ENCODE measurements at places on chromosomes 13 and 19.

DNA sequence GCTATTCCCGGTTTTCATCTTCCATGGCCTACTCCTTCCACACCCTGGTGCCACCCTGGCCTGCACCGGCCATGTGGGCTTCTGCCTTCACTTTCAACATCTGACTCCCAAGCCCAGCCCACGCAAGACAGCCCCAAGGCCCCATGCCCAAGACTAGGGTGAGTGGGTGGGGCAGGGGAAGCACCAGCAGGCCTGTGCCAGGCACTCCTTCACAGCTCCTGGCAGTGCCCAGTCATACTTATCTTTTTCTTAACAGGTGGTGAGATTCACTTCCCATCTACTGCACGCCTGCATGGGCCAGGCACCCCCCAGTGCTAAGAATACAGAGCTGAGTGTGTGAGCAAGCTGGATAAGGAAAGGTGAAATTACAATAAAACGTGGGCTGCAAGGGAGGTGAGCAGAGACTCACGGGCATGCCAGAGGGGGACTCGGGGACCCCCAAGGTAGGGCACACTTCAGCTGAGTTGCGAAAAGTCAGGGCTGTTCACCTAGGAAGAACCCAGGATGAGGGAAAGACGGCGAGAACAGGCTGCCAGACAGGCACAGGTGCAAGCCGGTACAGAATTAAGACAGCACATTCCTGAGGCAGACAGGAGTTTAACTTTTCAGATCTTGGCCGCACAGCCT is 55.7 kb downstream of the COL4A1 start:
- no peak for DNase-seq

DNA sequence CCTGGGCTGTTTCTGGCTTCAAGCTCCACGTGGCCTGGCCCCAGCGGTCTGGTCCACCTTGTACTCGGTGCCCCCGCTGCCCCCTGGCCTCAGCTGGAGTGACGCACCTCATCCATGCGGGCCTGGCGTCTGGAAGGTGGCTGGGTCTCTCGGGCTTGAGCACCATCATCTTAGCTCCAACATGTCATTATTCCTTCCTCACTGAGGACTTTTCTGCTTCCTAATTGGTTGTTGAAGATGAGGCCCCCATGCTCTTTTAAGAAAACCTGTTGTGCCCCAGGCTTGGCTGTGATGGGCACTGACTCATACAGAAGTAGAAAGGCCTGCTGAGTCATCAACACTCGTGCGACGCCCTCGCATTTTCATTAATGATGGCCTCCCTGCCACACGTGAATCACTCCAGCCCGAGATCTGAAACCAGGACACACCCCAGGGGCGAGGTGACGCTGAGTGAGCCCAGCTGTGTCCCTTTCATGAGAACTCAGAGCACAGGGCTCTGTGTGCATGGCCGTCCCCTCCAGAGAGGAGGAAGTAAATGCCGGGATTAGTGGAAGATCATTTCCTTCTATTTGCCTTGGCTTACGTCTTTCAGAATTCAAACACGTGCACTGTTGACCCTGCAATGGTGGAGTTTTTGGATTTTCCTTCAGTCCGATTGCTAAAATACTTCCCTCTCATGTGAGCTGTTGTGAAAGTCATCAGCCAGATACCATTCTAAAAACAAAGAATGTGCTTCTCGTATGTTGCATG is 14.0 kb upstream of the GJA3 start:
- peak; percentile 93 for DNase-seq

DNA sequence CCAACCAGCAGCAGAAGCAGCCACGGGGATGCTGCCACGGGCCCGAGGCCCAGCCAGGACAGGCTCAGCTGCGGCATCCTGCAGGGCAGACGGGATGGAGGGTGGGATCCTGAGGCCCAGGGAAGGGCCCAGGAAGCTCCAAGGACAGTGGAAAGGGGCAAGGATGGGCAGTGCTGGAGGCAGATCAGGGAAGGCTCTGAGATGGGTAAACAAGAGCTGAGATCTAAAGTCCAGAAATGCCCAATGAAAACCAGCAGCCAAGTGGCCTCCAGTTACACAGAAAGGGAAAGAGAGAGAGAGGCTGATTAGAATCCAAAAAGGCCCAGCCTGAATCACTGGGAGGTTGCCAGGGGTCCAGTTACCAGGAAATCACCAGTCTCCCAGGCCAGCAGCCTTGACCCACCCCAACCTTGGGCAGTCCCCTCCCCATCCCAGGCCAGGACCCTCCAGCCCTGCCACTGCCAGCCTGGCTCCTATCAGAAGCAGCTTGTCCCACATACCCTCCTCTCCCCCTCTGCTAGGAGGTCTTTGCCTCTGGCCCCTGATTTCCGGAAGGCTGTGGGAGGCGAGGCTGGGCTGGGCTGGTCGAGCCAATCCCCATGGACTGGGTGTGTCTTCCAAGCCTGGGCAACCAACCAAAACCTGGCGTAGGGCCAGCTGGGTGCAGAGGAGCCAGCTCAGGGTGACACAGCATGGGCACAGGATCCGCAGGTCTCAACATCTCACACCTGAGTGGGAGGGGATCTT is at the start of gene CYP4F11:
CYP4F11 (minus strand) TSS at position 198 of the 747 bp plus-strand sequence; CDS start at position 77, 121 bp downstream.
- DNase-seq: peak; percentile 86

GRCh38 chr13:89752394-89752793 is 1595.1 kb upstream of the MIR17HG start:
- DNase-seq: no peak

GRCh38 chr13:26995159-26995558 is 176.5 kb downstream of the USP12 start:
- no peak for DNase-seq

GRCh38 chr13:103883164-103883563 is 816.9 kb upstream of the SLC10A2 start:
- peak; percentile 84 for DNase-seq

GRCh38 chr19:50402544-50403301 is 16.0 kb upstream of the SPIB start:
- no peak for DNase-seq

DNA sequence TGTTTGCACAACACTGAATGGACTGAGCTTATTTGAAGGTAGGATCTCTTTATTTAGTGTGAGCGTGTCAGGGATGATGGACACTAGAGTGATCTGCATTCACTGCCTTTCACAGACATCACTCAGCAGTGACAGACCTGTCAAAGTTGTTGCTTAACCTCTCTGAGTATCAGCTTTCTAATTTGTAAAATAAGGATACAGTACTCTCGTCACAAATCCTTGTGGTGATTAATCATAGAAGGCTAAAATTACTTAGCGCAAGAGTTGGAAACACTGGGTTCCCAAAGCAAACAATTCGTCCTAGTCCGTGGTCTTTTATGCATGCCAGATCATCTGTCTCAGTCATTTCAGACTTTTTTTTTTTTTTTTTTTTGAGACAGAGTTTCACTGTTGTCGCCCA is 16.6 kb downstream of the CARD8 start:
- DNase-seq: no peak

DNA sequence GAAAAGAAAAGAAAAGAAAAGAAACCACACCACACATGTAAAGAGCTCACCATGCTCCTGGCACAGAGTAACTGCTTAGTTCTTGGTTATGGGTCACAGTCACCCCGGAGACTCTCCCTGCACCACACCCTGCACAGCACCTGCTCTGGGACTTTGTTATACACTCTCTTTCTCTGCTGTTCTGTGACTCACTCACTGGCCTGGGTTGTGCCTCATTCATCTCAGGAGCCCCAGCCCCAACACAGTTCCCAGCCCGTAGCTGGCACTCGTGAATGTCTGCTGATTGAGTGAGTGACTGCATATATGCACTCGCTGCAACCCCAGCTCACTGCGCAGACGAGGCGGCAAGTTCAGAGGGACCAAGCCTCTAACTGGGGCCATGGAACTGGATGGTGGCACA is 22.9 kb upstream of the ZNF507 start:
- DNase-seq: peak; percentile 18

DNA sequence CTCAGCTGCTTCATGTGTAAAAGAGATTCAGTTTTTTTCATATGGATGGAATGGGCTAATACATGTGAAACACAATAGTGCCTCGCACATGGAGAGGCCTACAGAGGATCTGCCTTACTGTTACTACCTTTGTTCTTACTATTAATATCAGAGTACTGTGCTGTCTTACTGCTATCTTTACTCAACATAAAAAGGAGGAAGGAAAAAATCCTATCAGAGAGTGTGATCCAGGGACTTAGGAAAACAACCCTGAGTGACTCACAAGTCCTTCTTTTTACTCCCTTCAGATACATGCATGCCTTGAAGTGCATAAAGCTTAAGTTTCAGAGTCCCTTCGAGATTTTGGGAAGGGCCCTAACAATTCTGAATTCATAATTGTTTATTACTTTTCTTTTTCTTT is 136.8 kb downstream of the TBC1D4 start:
- no peak for DNase-seq

DNA sequence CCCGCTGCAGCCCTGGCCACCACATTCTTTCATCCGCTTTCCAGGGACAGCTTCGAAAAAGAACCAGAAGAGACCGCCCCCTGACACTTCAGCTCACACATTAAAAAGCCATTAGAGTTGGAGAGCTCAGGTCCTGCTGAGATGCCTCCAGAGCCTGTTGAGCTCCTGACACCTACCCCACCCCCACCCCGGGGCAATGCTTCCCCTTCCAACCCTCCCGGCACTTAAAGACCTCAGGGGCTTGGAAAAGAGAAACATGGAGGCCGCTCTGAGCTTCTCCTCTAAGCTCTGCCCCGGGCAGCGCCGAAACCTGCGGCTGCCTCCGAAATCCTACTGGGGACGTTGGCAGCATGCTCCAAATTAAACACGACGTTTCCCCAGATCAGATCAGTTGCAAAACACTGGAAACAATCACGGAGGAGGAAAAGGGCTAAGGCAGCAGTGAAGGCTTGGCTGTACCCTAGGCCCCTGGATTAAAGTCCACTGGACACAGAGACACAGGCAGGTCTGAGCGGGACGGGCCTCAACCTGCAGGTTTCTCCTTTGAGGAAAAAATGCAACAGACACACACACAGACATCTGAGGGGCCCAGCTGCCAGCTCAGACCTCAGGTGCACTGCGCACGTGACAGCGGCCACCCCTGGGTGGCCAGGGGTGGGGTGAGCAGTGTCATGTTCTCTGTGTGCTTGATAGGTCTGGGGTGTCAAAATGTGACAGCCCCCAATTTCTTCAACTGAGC is 9.6 kb downstream of the SH3GL1 start:
- no peak for DNase-seq

DNA sequence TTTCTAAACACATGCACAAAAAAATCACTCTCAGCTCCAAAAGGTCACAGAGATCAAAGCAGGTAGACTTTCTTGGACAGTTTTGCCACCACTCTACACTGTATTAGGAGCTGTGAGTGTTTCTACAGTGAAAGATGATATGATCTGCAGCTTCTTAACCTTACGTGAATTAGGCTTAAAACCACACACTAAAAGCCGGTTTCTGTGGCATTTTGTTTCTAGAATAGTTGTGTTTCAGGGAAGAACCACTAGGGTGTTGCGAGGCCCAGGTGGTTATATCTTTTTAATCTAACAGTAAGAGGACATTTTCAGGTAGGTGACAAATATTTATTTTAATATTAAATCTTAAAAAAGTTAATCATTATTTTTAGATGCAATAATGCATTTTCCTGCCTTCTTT is 216.4 kb downstream of the KLF5 start:
- no peak for DNase-seq

- no peak for DNase-seq
Measured at GRCh38 chr19:16889366-16889882, 625 bp downstream of the F2RL3 start.

DNA sequence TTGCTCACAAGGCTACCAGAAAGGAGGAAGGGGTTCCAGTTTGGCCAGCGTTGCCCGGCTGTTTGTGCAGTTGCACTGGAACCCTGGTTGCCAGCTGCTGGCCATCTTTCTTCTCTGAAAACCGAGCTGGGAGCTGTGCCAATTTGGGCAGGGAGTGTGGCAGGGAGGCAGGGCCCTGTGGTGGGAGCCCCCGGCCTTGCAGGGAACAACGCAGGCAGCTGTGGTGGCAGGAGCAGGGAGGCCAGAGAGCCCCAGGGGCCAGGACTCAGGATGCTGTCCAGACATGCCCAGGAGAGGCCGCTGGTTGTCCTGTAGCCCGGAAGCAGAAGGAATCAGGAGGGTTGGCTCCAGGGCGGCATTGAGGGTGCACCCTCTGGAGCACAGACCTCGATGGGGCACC is 4.8 kb downstream of the KMT5C start:
- DNase-seq: no peak

GRCh38 chr13:33610438-33611120 is 207.4 kb upstream of the RFC3 start:
- no peak for DNase-seq

GRCh38 chr19:45058622-45059159 is 17.6 kb downstream of the ZNF296 start:
- no peak for DNase-seq

- DNase-seq: no peak
Measured at GRCh38 chr13:113997845-113998751, 24.2 kb upstream of the C13orf46 start.

DNA sequence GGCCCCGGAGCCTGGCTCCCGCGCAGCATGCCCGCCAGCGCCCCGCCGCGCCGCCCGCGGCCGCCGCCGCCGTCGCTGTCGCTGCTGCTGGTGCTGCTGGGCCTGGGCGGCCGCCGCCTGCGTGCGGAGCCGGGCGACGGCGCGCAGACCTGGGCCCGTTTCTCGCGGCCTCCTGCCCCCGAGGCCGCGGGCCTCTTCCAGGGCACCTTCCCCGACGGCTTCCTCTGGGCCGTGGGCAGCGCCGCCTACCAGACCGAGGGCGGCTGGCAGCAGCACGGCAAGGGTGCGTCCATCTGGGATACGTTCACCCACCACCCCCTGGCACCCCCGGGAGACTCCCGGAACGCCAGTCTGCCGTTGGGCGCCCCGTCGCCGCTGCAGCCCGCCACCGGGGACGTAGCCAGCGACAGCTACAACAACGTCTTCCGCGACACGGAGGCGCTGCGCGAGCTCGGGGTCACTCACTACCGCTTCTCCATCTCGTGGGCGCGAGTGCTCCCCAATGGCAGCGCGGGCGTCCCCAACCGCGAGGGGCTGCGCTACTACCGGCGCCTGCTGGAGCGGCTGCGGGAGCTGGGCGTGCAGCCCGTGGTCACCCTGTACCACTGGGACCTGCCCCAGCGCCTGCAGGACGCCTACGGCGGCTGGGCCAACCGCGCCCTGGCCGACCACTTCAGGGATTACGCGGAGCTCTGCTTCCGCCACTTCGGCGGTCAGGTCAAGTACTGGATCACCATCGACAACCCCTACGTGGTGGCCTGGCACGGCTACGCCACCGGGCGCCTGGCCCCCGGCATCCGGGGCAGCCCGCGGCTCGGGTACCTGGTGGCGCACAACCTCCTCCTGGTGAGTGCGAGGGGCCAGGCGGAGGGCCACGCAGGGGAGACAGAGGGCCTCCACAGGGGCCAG is at the start of gene KL:
KL (plus strand) TSS at position 10 of the 909 bp plus-strand sequence; CDS start at position 28, 18 bp downstream.
- no peak for DNase-seq

DNA sequence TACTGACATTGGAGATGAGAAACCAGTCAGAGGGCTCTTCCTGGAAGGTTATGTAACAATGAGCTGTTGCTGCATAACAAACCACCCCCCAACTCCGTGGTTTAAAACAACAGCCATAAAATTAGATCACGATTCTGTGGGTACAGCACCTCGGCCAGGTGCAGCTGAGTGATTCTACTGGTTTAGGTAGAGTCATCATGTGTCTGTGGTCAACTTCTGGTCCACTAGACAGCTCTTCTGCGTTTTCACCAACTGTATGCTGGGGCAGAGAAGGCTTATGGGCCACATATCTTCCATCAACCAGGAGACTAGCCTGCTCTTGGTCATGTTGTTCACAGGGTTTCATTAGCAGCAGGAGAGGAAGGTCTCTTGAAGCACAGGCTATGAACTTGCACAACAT is 585.5 kb downstream of the KCTD12 start:
- no peak for DNase-seq

GRCh38 chr13:42544246-42544926 is 29.6 kb upstream of the TNFSF11 start:
- no peak for DNase-seq

- peak; percentile 15 for DNase-seq
Measured at GRCh38 chr19:13118424-13119193, 545 bp downstream of the NACC1 start.
